ENCODE measurements at places on chromosomes 1 and 21.

GRCh38 chr1:113255038-113255719 lies 135.1 kb upstream of the MAGI3 start:
- no peak for DNase-seq

GRCh38 chr1:36908096-36908495 lies 126.2 kb downstream of the GRIK3 start:
- no peak for DNase-seq

DNA sequence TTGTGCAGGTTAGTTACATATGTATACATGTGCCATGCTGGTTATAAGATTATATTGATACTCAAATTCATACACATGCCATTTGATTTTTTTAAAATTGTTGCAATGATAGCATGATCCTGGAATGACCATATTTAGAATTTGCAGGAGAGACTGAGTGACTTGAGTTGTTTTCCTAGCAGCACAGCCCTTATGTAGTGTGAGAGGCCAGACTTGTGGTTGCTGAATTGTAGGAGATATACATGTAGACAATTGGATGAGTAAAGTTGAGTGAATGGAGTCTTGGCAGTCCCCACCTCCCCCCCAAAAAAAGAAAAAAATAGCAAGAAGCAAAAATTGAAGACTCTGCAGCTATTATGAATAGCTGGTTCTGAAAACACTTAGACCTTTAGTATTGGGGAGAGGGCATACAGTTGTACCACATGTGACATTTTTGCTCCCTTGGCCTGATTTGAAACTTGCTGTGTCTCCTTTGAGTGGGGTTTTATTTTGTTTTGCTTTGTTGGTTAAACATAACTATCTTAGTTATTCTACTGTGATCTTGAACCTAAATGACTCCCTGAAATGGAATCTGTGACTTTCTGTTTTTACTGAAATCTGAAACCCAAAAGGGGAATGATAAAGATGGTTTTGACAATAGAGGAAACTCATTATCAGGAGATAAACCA lies 280.3 kb downstream of the HMCN1 start:
- DNase-seq: no peak

- DNase-seq: no peak
Observed at GRCh38 chr21:45267390-45267760, 20.3 kb downstream of the POFUT2 start.

DNA sequence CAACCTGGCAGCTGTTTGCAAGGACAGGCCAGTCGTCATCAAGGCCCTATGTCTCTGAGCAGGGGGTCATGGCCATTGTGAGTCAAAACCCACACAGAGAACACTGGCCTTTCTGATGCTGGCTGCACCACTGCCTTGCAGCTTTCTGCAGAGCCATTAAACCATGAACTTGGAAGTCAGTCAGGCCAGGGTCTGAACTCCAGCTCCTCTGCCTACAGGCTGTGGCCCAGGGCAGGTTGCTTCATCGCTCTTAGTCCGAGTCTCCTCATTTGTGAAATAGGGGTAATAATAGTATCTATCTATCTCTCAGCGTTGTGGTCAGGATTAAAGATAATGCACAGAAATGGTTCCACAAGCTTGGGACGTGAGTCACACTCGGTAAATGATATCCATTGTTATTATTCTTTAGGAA lies 35.8 kb upstream of the HIVEP3 start:
- DNase-seq: no peak

GRCh38 chr1:1067860-1068516 lies 6.1 kb downstream of the RNF223 start:
- DNase-seq: no peak

GRCh38 chr1:70486676-70487458 lies 75.8 kb downstream of the CTH start:
- no peak for DNase-seq

DNA sequence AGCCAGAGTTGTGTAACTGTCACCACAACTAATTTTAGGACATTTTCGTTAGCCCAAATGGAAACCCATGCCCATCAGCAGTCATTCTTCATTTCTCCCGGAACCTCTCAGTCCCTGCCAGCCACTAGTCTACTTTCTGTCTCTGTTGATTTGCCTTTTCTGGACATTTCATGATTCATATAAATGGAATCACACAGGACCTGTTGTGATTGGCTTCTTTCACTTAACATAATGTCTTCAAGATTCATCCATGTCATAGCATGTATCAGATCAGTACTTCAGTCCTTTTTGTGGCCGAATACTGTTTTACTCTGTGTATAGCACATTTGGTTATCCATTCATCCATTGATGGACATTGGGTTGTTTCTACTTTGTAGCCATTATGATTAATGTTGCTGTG lies 7.1 kb downstream of the SLC66A1 start:
- no peak for DNase-seq

- DNase-seq: no peak
Observed at GRCh38 chr21:43853851-43854772, 10.9 kb upstream of the AGPAT3 start.

GRCh38 chr1:114075546-114076242 lies 78.0 kb downstream of the SYT6 start:
- DNase-seq: no peak

DNA sequence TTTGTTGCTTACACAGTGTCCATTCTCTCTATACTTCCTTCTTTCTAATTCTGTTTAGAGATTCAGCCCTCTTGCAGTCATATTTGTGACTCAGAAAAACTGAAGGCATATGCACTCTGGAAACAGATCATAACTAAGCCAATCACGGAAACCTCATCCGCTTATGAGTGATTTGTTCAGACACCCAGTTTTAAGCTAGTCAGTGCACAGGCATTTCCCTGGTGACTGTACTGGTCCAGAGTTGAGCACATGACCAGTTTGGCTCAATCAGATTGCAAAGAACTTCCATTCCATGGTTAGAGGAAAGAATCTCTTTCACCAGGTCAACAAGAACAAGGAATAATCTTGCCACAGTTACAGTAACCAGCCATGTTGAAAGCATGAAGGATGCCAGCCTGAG lies 69.2 kb upstream of the SGIP1 start:
- no peak for DNase-seq

GRCh38 chr1:99018313-99018712 lies 13.7 kb upstream of the PLPPR5 start:
- DNase-seq: no peak

DNA sequence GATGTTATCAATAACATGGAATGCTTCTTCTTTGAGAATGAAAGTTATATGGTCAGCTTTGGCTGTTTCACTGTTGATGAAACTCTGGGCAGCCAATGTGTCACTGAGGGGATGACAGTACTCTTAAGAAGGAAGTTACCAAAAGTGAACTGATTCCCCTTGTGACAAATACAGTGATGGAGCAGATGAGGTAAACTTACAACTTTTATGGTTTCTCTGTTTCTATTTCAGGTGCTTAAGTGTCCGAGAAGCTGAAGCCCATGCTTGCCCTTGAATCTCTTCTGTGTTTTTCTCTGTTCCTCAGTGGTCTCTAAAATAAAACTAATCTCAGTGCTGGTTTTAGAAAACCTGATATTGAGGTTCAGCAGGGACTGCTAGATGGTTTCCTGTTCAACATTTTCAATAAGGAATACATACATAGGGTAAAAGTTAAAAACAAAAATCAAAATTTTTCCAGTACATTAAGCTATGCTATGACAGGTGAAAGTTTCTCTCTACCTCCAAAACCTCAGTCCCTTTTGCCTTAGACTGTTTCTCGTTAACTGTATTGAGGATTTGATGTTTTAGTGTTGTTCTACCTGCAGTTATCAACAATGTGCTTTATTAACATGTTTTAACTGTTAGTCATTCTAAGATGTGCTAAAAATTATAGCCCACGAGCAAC lies 454.4 kb upstream of the ADGRL4 start:
- no peak for DNase-seq

DNA sequence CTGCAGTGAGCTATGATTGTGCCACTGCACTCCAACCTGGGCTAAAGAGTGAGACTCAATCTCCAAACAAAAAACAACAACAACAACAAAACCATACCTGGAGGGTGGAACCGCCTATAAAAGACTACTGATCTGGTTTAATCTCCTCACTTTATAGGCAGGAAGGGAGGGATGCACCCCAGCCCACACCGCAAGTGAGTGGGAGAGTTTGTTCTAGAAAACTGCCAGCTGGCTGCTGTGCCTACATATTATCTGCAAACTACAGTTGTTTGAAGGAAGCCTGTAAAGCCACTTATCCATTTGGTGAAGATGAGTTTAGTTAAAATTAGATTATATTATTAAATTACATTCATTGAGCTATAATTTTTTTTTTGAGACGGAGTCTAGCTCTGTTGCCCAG lies 9.1 kb upstream of the SRSF10 start:
- DNase-seq: no peak

DNA sequence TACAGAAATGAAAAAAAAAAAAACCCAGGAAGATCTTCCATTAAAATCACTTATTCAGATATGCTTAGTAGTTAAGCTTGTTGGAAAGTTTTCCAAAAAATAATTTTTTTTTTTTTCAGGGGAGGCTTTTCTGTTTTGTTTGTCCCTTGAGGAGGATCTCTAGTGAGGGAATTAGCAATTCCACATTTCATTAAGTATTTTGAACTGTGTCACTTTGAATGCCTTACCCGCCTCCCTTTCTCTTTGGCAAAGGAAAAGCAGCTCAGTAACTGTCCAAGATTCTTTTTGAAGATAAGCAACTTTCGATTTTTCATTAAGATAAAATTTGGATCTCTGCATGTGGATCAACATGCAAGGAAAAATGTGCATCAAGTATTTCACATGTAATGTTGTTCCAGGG lies 1.8 kb downstream of the NTNG1 start:
- DNase-seq: no peak

GRCh38 chr1:228022571-228023293 lies 15.9 kb downstream of the WNT3A start:
- no peak for DNase-seq

DNA sequence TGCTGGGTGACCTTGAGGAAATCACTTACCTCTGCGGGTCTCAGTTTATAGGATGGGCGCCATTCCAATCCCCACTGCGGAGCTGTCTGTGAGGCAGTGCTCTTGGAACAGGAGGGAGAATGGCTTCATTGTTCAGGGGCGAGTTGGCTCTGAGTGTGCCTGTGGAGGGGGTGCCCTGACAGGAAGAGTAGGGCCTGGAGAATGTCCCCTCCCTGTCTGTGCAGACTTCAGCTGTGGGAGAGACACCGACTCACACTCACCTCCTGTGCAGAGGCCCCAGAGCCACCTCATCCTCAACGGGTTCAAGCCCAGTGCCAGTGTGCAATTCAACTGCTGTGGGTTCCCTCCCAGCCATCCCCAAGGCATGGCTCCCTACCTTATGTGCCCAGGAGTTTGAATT lies 17.1 kb downstream of the ADORA1 start:
- DNase-seq: no peak

GRCh38 chr1:212359794-212360479 lies 54.7 kb downstream of the PACC1 start:
- no peak for DNase-seq

- DNase-seq: no peak
Observed at GRCh38 chr1:17119773-17120480, 676 bp upstream of the PADI2 start.

- DNase-seq: no peak
Observed at GRCh38 chr1:69671363-69672010, 103.8 kb downstream of the LRRC7 start.

- DNase-seq: no peak
Observed at GRCh38 chr1:245365095-245366020, 210.6 kb downstream of the KIF26B start.

DNA sequence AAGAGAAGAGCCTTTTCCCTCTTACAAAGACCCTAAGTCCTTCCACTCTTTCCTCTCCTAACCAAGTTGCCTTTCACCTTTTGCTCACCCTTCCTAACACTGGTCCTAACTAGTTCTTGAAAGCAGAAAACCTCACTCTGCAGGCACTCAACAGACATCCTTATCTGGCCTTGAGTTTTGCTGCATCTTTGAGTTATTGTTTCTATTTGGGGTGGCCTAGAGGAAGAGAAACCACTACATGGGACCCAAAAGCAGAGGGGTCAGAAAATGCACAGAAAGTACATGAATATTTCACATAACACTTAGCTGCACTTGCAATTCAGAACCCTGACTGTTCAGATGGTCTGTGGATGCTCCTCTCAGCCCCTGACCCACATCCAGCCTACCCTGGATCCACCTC lies 178.3 kb upstream of the SYT6 start:
- no peak for DNase-seq

GRCh38 chr1:39269791-39270342 lies 65.4 kb downstream of the MACF1 start:
- DNase-seq: no peak

- DNase-seq: no peak
Observed at GRCh38 chr1:218426343-218426657, 81.2 kb downstream of the TGFB2 start.

DNA sequence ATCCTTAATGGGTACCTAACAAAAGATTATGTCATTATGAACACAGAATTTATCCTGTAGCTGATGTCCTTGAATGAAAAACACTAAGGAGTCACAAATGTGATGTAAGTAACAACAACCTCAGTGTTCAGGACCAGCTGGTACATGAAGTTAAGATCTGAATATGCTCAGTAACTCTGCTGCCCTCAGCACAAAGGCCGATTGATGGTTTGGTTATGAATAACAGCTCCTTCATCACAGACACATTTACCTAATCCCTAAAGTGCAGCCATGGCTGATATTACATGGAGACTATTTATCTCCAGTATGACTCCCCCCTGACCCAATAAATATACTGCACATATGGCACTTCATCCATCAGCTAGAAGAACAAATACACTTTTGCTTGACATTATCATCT lies 75.2 kb downstream of the PLPPR5 start:
- no peak for DNase-seq

DNA sequence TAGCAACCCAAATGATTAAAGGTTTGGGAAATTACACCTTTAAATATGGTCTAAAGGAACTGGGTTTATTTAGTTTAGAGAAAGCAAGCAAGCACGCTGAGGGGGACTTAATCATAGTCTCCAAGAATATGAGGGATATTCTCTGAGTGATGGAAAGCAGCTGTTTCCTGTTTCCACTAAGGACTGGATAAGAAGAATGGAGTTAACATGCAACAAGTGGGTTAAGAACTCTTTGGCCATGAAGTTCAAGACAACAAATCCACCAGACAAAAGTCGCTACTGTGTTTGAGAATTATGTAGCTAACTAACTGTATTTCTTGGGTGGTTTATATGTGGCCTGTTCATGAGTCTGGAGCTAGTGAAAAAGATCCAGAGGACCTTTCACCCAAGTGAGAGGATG lies 85.7 kb downstream of the TGFB2 start:
- no peak for DNase-seq

- DNase-seq: no peak
Observed at GRCh38 chr1:173415490-173415889, 61.6 kb upstream of the PRDX6 start.
